ENCODE measurements at places on chromosomes 11 and 22.
A peak's percentile ranks its signal among the peaks of the same experiment; 100 is the strongest.

- DNase-seq, result no peak
Observed at GRCh38 chr11:103870821-103871309, 165.6 kb upstream of the DDI1 start.

- DNase-seq, result no peak
Observed at GRCh38 chr11:30326114-30326778, 3.3 kb downstream of the ARL14EP start.

DNA sequence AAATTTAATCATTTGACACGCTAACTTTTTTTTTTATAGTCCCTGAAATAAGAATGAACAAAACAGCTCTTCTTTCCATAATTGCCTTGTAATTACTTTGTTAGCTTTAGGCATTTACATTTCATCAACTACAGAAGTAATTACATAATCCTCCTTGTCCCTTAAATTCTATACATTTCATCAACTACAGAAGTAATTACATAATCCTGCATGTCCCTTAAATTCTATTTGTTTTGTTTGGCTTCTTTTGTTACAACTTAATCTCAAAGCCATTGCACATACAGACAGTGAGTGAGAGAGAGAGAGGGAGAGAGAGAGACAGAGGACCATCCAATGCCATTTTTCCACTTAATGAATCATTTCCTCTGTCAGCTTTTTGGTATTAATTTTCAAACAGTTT lies 873.2 kb downstream of the METTL15 start:
- no peak for DNase-seq

DNA sequence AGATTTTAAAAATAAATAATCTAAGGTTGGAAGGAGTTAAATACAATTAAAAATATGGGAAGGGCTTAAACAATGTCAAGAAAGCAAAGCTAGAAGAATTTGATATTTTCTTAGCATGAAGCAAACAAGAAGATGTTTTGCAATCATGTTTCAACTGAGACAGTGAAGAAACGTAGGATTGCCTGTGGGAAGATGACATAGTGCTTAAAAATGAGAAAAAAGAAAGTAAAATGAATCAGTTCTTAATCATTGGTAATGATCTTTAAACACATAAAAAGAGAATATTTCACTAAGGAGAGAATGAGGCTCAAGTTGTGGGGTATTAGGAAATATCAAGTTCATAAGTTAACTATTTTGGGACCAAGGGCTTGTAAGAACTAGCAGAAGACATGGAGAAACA lies 855.0 kb downstream of the METTL15 start:
- no peak for DNase-seq

DNA sequence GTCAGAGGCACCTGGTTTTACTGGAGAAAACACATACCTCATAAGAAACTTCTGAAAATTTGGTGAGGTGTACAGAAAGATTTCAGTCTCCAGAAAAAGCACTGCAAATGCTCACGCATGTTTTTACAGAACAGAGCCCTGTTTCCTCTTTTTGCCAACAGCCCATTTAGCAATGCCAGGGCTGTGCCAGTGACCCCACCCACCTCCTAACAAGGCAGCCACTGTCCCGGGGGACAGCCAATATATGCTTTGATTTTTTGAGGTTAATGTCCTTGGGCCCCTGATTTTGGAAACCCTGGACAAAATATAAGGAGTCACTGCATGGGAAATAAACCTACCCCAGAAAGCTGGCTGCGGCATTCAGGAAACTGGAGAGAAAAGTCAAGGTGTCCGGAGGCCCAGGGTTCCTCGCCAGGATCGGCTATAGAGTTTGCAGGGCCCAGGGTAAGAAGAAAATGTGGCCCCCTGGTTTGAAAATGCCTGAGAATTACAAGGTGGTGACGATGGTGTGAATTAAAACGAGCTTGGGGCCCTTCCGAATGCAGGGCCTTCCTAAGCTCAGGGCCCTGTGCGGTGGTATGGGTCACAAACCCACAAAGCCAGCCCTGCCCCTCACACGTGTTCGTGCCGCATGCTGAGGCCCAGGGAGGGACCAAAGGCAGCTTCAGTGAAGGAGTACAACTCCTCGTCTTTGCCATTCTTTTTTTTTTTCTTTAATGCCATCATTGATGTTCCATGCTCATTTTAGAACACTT lies 71.1 kb upstream of the WNT7B start:
- DNase-seq, result no peak

GRCh38 chr11:2738551-2739431 lies 39.0 kb upstream of the KCNQ1OT1 start:
- no peak for DNase-seq

- no peak for DNase-seq
Observed at GRCh38 chr11:105673089-105673488, 63.2 kb downstream of the GRIA4 start.

DNA sequence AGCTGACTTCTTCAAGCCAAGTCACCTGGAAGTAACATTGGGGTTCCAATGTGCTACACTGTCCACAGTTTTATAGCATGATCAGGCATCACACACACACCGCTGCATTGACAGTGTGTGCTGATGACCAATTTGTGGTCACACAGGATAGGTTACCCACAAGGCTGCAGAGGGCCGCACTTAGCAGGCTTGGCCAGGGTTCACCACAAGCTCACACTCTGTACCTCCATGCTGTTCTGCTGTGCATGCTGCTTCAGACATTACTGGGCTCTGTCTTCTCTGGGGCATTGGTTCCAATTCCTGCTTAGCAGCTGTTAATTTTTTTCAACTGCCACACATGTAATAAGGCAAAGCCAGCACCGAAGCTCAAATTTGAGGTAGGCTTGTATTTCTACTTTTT lies 11.0 kb upstream of the NRIP3 start:
- DNase-seq, result no peak

- no peak for DNase-seq
Observed at GRCh38 chr11:47104261-47104950, 72.3 kb downstream of the ARFGAP2 start.

GRCh38 chr11:131690362-131690761 lies 319.9 kb downstream of the NTM start:
- DNase-seq, result no peak

DNA sequence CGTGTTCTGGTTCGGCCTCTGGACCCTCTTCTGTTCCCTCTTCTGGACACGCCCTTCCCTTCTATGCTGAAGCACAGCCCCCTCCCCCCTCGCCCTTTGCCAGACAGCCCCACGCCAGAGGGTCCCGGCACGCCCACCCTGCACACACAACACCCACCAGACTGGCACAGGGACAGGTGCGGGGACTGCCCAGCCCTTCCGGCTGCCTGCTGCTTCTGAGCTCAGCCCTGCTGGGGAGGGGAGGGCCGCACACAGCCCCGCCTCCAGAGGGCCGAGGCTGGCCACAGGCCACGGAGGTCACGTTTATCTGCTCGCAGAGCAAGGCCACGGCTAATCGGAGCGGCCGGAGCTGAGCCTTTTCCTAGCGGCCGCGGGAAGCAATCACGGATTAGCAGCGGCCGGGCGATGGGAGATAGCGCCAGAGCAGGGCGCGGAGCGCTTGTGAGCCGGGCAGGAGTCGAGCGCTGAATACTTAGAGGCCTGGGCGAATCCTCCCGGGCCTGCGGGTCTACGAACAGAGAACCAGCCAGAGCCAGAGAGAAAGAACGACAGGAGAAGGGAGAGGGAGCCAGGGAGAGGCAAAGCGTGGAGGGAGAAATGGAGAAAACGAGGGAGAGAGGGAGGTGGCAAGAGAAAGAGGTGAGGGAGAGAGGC lies 21.5 kb downstream of the OTUB1 start:
- DNase-seq, result no peak

DNA sequence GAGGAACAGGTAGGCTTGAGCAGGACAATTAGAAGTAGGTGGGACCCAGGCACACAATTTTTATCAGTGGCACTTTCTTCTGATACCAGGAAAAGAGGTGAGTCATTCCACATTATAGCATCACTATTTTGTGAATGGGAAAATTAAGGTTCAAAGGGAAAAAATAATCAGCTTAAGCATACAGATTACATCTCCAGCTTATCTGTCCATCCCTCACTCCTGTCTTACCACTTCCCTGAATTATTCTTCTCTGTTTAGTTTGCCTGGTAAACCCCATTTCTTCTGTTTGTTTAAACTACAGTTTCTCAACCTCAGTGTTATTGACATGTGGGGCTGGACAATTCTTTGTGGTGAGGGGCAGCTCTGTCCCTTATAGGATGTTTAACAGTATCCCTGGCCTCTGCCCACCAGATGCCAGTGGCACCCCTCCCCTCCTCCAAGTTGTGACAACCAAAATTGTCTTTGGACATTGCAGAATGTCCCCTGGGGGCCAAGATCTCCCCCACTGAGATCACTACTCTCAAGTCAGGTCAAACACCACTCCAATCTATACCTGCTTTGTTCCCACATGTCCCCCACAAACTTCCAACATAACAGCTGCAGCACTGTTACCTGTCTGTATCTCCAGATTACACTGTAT lies 8.5 kb upstream of the XBP1 start:
- DNase-seq, result no peak

DNA sequence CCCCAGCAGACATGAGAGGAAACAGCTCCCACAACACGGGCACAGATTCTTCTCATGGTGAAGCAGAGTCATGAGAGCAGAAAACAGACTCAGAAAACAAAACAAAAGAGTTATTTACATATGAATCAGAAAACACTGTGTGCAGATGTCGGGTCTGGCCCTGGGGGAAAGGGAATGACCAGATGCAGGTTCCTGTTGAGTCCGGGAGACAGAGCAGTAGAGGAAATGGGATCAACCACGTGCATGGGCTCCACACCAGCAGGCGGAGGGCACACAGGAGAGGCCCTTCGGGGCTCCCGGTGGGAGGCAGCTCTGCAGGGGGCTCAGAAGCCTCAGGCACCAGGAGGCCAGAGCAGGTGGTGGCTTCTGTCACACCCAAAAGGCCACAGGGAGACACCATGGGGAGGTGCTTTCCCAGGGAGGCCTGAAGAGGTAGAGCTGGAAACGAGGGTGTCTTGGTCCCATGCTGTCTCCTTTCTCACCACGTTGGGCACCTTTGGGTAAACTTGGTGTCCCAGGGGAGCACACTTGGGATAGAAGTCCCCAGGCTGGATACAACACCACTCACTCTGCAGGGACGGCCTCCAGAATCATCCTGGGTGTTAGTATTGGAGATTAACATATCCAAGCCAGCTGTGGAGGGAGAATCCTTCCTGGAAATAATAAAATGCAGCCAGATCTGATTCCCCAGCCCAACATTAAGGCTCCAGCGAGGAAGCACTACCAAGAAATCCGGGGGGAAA lies 764.7 kb downstream of the BRD1 start:
- no peak for DNase-seq

- DNase-seq, result no peak
Observed at GRCh38 chr11:19281041-19281440, 40.3 kb upstream of the E2F8 start.

DNA sequence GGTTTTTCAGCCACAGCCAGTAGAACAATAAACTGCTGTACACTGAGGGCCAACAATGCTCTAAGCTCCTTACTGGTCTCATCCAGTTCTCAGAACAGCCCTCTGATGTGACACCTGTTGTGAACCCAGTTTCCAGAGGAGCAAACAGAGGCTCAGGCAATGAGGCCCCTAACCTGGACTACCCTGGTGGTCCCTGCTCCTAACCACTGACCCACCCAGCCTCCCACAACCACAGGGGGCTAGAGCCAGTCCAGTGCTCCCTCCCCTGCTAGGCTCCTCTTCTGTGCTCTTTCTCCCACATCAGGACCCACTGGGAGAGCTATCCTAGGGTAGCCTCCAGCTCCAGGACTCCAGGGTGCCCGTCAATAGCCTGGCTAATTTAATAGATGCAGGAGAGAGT lies 4.1 kb upstream of the SMARCB1 start:
- DNase-seq, result peak; percentile 59

DNA sequence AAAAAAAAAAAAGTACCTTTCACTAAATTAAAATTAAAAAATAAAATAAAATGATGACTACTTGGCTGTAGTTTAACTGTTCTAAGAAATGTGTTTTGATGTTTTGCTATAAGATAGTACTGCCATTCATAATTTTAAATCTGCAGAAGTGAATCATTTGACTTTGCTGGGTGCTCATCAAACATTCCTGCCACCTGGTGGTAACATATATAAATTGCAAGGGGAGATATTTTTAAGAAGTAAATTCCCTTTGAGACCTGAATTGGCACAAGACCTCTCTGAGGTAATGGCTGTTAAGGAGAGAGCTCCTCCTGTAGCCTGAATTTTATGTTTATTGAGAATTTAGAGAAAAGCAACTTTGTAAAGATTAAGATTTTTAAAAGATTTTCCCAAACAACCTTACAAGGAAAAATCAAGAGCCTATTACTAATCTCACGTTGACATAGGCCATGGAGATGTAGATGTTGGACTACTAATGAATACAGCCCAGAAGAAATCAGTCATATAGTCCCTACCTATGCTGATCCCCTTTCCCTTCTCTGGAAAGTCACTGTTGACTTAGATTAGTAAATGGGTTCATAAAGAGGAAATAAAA lies 11.9 kb upstream of the NARS2 start:
- DNase-seq, result no peak

GRCh38 chr22:26621663-26622062 lies at the start of gene CRYBA4:
Gene CRYBA4 (plus strand): TSS chr22:26621963. CDS start chr22:26622597, 634 bp downstream.
- no peak for DNase-seq

- no peak for DNase-seq
Observed at GRCh38 chr11:44637487-44637886, 72.0 kb downstream of the CD82 start.

DNA sequence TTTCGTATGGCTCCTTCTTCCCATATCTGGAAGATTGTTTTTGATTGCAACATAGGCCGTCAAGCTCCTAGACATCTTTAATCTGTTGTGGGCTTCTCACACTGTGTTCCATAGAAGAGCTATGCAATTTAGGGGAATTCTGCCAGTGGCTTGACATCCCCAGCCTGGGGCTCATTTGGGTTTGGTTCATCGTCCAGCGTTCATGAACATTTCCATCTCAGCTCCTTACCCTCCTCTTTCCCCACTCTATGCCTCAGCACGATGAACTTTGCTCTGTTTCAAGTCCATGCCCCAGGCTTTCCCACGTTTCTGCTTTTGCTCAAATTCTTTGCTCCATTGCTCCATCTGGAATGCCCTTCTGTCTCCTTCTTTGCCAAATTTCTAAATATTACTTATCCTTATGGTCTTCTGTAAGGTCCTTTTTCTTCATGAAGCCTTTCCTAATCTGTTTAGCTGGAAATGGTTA lies 26.1 kb upstream of the CLMP start:
- no peak for DNase-seq

DNA sequence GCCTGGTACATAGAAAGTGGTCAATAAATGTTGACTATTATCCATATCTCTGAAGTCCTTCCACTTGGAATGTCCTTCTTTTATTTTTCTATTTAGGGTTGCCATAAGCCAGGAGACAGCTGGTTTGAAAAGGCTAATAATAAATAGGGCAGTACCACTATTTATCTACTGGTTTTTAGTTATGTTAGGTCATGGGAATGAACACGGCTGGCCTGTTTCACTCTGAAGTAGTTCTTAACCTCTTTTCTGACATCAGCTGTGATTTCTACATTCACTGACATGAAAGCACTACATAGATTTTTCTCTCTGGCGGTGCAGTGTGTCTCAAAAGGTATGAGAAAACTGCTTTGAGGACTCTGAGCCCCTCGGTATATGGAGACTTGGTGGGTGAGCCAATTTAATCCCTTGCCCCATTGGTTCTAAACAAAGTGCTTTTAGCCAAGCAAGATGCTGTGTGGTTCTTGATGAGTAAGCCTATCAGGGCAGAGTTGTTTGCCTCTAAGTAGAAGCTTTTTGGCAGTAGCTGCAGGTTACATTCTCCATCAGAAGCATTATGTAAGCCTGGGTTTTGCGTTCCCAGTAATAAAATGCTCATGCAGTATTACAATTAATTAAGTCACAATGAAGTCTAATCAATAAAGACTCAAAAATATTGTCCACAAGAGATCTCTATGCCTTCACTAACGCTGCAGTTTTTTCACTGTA lies 48.7 kb upstream of the APOA1 start:
- DNase-seq, result no peak

- no peak for DNase-seq
Observed at GRCh38 chr11:102427068-102427467, 25.5 kb downstream of the TMEM123 start.

GRCh38 chr11:133191931-133192330 lies 340.4 kb downstream of the OPCML start:
- DNase-seq, result no peak
